Activated CD8-positive, alpha-beta memory T cell treated with anti-CD3 and anti-CD28 coated beads, Interleukin-2, amount 10 ng/mL, durations not matched to agents 7 days and 5 days (primary cell): ENCODE measurements at places on chromosomes 5 and 9. TPM values are rescaled to one million over a fixed set of nuclear protein-coding genes. Genes with fewer than 3 reads are reported as not detected.

- DNase-seq, result no peak
Observed at GRCh38 chr5:114408847-114409246, 47.0 kb downstream of the KCNN2 start.

DNA sequence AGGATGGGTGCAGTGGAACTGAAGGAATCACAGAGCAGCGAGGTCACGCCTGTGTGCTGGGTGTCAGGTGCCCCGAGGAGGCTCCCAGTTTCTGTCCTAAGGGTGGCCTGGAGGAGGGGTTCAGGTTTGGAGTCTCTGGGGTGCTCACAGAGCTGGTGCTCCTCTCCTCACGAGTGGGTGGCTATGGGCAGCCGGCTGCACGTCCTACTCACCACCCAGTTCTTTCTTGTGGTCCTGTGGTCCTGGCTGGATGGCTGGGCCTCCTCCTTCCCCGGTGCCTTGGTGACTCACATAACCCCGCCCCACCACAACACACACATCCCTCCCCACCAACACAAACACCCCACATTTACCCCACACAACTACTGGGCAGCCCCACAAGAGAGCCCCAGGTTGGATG is 9.9 kb upstream of the PTGS1 start:
- peak; percentile 56 for DNase-seq

ARSI gene
- not detected for total RNA-seq

SLC35D2 gene
- total RNA-seq, result 5.3 TPM

SLC6A7 gene
- total RNA-seq, result not detected

- no peak for DNase-seq
Observed at GRCh38 chr5:114727358-114727757, 365.5 kb downstream of the KCNN2 start.

DNA sequence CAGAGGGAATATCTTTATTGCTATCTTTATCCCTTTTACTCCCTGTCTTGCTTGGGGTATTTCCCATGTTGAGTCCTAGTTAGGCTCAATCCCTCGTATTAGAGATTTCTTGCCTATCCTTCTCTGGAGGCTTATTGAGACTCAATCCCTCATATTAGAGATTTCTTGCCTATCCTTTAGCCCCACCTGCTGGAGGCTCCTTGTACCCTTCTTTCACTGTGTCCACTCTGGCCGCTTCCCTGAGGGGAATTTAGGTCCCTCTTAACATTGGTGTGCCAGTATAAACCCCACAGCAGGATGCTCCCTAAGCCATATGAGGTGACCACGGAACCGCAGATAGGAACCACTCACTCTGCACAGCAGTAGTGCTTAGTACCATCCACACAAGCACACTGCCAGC is 110.7 kb upstream of the MAMDC2 start:
- DNase-seq, result no peak
